Hypothalamus (tissue), 51 donors: ENCODE measurements at places on chromosomes 5 and 9.

GRCh38 chr5:152701305-152701949 lies 296.3 kb upstream of the NMUR2 start:
- no peak for DNase-seq

- DNase-seq, result no peak
Observed at GRCh38 chr5:171979606-171980005, 26.8 kb downstream of the FBXW11 start.

- no peak for DNase-seq
Observed at GRCh38 chr5:142516732-142517131, 169.2 kb downstream of the FGF1 start.

- no peak for DNase-seq
Observed at GRCh38 chr5:101677961-101678360, 618.1 kb downstream of the SLCO4C1 start.

GRCh38 chr9:126038790-126039189 lies 287.8 kb upstream of the MVB12B start:
- no peak for DNase-seq

- DNase-seq, result no peak
Observed at GRCh38 chr9:81375187-81376100, 313.9 kb downstream of the TLE1 start.

- DNase-seq, result no peak
Observed at GRCh38 chr5:133914434-133914833, 54.0 kb downstream of the C5orf15 start.

GRCh38 chr9:15149450-15149849 lies 157.6 kb downstream of the TTC39B start:
- no peak for DNase-seq

- DNase-seq, result no peak
Observed at GRCh38 chr5:110169461-110169860, 479.7 kb downstream of the MAN2A1 start.

GRCh38 chr5:65702036-65702435 lies 19.9 kb downstream of the SGTB start:
- no peak for DNase-seq

DNA sequence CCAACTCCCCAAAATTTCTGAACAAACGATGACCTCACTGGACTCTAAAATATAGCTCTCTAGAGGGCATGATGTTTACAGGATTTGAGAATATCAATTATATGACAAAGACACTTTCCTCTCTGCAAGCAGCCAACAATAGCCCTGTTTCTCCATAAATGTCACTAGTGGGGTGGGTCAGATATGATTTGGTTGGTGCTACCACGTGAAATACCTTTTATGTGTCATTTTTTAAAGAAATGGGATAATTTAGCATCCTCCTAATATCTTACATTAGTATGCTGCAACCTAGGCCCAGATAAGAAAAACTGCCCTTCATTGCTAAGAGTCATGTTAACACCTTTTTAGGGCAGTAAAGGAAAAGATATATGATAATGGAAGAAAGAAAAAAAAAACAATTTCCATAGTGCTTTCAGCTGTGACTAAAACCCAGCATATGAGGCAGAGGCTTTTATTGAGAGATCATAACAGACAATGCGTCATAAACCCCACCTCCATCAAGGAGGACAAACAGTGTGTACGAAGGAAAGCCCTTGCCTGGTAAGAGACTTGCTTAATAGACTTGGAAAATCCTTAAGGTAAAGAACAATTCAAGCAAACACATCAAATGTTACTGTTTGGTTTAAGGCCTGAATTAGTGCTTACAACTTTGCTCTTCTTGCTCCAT lies 372.4 kb upstream of the PAPPA start:
- no peak for DNase-seq

- no peak for DNase-seq
Observed at GRCh38 chr5:5341531-5342292, 80.8 kb upstream of the ICE1 start.

DNA sequence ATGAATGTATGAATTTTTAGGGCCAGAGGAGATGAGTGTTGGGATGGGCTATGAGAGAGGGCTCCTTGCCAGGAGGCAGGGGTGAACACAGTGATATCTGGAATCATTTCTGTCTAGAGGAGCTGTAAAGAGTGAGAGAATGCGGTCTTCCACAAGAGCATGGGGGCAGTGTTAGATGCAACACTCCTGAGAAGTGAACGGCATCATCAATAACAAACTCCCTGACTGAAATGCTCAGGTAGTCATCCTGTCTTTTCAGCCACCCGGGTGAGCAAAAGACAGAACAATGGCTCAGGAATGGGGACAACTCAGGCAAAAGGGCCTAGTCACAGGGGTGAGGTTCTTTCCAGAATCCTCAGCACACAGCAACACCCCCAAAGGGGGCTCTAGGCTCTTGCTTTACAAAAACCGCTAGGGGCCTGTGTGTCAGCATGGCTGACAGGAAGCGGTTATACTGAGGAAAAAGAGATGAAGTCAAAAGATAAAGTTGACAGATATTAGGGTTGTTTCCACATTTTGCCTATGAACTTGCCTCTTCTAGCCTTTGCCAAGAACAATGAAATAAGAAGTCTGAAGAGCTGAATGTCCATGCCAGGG lies 104.6 kb upstream of the LRRTM2 start:
- DNase-seq, result no peak

DNA sequence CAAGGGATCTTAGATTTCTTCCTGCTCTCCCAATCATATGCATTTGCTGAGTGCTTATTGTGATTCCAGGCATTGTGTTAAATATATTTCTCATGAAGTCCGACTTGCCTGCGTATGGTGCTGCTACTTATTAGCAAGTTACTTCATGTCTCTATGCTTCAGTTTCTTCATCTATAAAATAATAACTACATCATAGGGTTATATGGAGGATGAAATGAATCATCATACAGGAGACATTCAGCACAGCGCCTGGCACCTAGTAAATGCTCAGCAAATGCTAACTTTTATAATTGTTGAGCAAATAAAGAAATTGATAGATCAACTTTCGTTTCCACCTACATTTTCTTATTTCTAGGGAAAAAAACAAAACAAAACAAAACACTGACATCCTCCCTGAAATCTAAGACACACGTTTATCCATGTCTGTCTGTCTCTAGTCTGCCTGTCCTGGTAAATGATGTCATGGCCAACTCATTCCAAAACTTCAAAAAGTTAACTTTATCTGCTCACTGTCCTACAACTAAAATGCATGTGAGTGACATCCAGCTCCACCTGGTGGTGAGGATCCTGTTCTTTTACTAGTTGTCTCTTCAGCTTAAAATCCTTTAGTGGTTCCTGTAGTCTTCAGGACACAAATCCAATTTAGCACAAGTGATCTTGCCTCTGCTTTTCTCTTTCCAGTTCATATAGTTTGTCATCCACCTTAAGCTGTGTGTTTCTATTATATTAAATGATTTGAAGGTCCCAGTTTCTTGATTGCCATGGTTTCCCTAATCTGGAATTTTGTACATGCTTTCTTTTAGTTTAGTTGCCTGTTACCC lies 27.7 kb downstream of the PPP3R2 start:
- DNase-seq, result no peak

- peak; percentile 58 for DNase-seq
Observed at GRCh38 chr9:109331353-109331752, 10.5 kb upstream of the EPB41L4B start.

GRCh38 chr9:93960221-93960970 lies 5.2 kb upstream of the BARX1 start:
- no peak for DNase-seq

DNA sequence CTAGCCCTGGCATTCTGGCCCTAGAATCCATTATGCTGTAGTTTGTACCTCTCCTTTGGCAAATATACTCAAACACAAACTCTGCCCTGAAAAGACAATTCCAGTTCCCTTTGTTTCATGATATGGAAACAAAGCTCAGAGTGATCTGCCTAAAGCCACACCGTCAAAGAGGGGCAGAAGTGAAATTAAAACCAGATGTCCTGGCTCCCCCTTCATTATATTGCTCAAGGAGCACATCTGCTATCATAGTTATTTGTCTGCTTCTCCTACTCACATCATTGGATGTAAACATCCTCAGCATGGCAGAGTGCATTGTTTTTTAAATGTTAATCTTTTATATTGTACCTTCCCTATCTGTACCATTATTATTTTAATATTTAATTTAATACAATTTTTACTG lies 266.7 kb upstream of the SMARCA2 start:
- no peak for DNase-seq

- no peak for DNase-seq
Observed at GRCh38 chr5:173443971-173444370, 115.8 kb upstream of the STC2 start.

GRCh38 chr5:137332296-137332695 lies 166.8 kb downstream of the SPOCK1 start:
- no peak for DNase-seq

DNA sequence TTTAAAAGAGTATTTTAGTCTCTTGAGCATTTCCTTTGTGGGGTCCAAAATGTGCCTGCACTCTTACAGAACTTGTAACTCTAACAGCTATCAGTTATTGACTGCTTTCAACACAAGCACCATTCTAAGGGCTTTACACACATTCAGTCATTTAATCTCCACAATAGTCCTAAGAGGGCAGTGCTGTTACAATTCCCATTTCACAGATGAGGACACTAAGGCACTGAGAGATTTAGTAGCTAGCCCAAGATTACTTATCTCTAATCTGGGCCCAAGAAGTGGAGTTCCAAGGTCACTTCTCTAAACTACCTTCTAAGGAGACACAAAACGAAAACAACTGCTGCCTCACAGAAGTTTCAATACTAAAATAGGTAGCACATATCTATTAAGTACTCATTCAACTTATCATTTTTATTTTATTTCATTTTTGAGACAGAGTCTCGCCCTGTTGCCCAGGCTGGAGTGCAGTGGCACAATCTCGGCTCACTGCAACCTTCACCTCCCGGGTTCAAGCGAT lies 275.2 kb downstream of the CWC27 start:
- DNase-seq, result no peak

GRCh38 chr9:92640398-92641091 lies 29.4 kb downstream of the IPPK start:
- no peak for DNase-seq

GRCh38 chr5:54692631-54693030 lies 175.1 kb downstream of the SNX18 start:
- DNase-seq, result no peak
